ENCODE measurements at places on chromosomes 1 and 21.

DNA sequence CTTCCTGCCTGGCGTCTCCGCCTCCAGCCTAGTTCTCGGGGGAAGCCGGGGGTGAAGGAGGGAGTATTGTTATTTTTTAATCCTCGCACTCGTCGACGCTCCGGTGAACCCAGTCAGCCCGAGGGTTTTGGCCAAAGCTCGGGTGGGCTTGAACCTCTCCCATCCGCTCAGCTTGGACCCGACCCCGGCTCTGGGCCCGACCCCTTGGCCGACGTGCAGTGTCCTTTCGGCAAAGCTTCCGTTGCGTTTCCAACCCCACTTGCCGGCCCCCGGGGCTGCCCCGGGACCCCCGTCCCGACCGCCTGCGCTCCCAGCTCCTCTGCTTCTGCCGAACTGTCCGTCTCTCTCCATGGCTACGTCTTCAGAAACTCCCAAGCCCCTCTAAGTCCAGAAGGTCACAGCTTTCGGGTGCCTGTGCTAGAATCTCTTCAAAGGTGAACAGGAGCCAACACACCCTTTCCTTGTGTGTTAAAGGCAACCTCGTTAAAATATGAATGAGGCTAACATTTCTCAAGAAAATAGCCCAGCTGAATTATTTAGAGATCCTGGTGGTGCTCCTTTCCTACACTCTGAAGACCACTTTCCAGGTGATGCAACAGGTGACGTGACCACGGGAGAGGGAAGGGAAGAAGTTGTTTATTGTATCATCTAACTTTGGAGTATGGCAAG lies 647 bp downstream of the DESI2 start:
- DNase-seq = no peak

- DNase-seq = peak; percentile 89
Measured at GRCh38 chr21:43827015-43827611, 37.7 kb downstream of the RRP1 start.

DNA sequence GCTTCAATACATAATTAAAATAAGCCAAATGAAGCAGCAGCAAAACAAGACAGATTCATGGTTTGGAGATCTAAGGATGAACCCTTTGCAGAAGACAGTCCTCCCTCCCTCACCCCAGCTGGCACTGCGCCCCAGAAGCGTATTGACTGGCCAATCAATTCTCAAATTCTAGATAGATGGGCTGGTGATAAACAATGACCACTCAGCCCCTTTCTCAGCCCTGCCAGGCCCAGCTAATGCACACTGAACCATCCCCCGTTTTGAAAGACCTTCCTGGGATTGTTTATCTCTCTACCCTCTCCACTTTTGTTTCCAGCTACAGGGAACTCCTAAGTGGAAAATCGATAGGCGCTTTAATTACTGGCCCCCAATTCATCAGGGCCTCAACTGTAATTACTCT lies 29.0 kb downstream of the TNR start:
- DNase-seq = no peak

DNA sequence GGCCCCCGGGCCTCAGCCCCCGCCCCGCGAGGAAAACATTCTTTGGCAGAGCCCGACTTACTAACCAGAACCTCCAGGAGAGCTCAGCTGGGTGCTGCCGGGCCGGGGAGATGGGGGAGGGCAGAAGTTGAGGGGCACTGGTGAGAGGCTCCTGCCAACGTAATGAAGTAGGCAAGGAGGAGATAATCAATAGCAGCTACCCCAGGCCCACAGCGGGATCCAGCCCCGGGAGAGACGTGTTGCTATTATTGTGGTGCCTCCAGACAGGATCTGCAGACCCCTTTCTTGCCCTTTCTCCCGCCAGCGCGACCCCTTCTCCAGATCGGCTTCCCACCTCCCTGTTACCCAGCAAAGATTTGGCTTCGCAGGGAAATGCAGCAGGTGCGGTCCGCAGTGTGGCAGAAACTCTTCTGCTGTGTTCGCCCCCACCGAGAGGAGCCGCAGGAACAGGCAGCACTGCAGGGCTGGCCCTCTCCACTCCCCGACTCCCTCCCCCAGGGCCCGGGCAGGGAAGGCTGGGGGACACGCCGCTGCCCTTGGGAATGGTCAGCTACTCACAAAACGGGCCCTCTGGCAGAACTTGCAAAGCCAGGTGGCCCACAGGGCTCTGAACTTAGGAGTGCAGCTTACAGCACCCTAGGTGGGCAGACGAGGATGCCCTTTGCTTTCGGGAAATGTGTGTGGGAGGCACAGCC lies 1.5 kb upstream of the KCNA2 start:
- peak; percentile 79 for DNase-seq

- no peak for DNase-seq
Measured at GRCh38 chr1:69252696-69253095, 315.0 kb upstream of the LRRC7 start.

GRCh38 chr1:30321246-30321910 lies 402.0 kb downstream of the MATN1 start:
- peak; percentile 64 for DNase-seq

DNA sequence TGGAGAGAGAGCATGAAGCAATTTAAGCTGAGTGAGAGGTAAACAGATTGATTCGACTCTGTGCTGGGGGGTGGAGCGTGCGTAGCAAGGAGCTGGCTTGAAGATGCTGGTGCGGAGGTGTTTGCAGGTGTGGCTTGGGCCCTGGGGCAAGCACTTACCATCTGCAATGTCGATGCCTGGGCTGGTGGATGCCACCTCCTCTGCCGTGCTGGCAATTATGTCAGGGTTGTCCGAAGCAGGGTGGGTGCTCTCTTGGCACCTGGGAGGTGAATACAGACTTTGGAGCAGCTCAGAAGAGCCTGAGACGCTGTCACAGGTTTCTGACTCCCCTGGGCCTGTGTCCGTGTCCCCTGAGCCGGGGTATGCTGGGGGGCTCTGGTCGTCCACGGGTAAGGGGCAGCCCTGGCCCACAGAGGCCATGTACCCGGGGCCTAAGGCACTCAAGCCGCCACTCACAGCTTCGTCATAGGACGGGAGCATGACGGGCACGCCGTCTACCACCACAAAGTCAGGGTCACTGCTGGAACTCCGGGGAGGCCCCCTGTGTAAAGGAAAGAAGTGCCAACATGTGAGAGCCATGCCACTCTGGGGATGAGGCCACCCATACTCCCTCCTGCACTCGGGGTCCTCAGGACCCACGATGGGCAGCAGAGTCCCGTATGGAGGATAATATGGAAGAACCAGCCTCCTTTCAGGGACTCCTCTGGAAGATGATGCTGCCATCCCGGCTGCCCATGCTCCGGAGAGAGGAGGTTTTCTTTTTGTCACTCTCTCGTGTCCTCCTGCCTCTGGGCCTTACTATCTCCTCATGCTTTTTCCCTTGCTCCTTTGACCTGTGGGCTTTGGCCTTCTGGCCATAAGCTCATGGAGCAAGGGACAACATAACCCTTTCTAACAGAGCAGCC lies 80.3 kb upstream of the TLR5 start:
- DNase-seq = no peak

DNA sequence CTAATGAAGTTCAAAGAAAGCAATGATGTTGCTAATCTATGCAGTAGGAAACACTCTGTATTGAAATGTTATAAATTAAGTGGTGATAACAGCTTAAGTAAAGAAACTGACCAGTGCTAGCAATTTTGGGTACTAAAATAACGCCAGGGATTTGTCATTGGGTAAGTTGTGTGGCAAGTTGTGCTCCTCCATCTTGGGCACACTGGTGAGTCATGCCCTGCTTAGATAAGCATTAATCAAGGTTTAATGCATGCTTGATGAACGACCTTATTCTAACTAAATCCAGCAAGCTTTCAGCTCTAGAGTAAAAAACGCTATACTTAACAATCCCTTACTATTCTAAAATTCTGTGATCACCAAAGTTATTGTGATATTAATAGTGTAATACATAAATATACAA lies 25.2 kb downstream of the VAMP4 start:
- no peak for DNase-seq

DNA sequence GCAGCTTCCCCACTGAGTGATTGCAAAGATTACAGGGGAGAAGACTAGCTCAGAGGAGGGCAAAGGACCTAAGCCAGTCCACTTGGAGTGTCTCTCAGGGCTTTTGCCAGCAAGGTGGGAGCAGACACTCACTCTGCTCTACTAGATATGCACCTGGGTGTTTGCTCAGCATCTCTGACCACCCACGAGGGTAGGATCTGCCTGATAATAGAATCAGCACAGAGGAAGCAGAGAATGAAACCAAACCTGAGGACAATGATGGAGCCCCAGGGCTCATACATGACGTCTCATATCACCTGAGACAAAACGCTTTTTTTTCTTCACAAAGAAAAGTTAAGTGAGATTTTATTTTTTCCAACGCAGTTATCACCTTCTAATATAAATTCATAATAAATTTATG lies 79.4 kb downstream of the RRAGC start:
- no peak for DNase-seq

DNA sequence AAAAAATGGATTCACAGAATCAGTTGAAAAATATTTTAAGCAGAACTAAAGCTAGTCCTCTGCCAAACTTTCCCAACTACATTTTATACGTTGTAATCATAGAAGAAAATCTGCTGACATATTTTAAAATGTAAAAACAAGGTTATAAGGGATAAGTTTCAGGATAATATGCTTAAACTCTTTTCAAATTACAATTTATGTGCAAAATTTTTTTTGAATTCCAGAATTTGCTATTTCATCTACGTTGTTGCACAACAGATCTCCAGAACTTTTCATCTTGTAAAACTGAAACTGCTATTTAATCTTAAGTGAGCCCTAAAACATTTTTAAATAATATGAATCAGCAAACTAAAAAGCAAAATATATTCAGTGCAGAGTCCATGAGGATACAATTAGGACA lies 5.9 kb downstream of the EDEM3 start:
- DNase-seq = no peak

GRCh38 chr1:68963353-68963752 lies 466.5 kb upstream of the DEPDC1 start:
- no peak for DNase-seq

- no peak for DNase-seq
Measured at GRCh38 chr1:156448134-156448967, 52.2 kb downstream of the MEF2D start.

- DNase-seq = no peak
Measured at GRCh38 chr1:17816511-17816910, 61.4 kb downstream of the ACTL8 start.

- no peak for DNase-seq
Measured at GRCh38 chr1:81812712-81813111, 12.0 kb downstream of the ADGRL2 start.

- no peak for DNase-seq
Measured at GRCh38 chr1:232664844-232665777, 35.2 kb upstream of the SIPA1L2 start.

DNA sequence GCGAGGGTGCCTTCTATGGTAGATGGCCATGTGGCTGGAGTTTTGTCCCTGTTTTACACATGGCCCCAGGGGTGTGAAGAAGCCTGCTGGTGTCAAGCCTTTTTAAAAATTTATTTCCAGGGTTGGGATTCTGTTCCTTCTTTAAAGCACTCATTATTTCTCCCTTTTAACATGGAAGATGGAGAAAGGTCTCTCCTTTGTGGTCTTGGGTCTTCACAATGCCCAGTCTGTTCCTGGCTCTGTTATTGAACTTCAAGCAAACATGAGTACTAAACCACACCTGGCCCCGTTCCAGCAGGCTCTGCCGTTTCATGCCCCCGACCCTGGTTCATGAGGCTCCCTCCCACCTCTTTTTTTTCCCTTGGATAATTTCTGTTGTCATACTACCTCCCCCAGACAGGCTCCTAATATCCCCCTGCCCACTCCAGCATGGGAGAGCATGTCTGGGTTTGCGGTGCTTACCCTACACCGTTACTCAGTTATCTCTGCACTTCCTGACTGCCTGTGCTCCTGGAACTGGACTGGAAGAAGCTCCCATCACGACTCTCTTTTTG lies 121.2 kb upstream of the KIAA0040 start:
- no peak for DNase-seq

DNA sequence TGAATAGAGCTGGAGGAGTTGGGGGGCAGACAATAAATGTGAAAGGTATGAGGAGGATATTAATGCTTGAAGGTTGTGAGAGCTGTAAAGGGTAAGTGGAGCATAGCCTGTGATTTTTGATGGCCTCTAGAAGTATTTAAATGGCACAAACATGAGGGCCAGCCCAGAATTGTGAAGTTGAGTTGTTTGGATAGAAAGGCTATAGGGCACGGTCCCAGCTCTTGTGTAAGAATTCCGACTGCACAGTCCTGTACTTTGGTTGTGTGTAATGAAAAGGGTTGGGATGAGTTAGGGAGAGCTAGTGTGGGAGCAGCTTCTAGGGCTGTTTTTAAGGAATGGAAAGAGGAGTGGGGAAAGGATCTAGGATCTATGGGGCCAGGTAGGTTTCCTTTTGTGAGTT lies 665.5 kb downstream of the USP25 start:
- DNase-seq = no peak

DNA sequence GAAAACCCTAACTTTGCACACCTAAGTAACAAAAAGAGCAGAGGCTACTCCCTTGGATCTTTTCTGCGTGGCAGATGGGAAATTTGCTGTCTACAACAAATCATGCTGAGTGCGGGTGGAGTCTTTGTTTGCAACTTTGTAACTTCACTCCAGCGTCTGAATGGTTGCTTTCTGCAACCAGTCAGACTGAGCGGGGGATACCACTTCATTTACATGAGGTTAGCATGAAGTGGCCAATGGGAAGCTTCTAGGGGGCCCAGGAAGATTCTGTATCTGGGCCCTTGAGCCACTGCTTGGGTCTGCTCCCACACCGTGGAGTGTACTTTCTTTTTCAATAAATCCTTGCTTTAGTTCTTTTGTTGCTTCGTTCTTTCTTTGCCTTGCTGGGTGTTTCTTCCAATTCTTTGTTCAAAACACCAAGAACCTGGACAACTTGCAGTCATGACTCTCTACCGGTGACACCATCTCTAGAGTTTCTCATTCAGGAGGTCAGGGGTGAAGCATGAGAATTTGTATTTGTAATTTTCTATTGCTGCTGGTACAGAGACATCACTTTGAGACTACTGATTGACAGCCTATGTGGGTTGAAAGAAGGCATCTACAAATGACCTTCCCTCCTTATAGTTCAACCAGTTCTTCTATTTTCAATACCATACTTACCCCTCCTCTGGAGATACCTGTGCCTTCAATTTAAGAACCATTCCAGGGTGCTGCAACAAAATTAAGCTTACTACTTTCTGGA lies 55.8 kb upstream of the RC3H1 start:
- DNase-seq = no peak

DNA sequence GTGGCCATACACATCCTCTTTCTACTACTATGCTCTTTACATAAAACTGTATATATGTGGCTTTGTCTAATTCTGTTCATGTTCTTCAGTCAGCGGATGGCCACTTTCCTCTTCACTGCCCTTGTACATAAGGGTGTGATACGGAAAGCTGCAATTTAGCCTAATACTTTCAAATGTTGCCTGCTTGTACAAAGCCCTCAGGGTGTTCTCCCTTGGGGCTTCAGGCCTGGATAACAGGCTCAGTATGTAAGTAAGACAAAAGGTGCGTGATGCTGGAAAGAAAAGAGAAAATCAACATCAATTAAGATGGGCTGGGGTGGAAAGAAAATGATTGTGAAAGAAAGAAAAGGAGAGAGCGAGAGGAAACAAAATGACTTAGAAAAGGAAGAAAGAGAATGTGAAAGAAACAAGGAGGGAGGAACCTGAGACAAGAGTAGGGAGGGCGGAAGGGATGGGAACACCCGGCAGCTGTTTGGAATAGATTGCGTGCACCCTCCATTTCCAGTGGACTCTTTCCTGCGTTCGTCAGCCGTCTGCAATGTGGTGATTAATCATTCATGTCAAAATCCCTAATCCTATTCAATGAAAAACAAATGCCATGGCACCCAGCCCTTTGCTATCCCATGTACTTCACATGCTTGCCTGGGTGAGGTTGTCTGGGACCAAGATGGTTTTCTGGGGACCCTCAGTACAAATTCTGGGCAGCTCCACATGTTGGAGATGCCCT lies 553.6 kb downstream of the NUF2 start:
- peak; percentile 83 for DNase-seq

All from posterior vena cava (tissue), 2 donors.